ENCODE measurements at places on chromosomes 3 and 15. TPM values are rescaled to one million over a fixed set of nuclear protein-coding genes. Genes with fewer than 3 reads are reported as not detected.

TMCC1 gene
- total RNA-seq: 68.0 TPM

TNNC1 gene
- total RNA-seq: 0.64 TPM

SLC30A4 gene
- 19.1 TPM for total RNA-seq

C3orf85 gene
- not detected for total RNA-seq

UNC45A gene
- total RNA-seq: 39.0 TPM

GOLGA8H gene
- 0.64 TPM for total RNA-seq

UMPS gene
- 35.1 TPM for total RNA-seq

GOLGA8M gene
- 0.82 TPM for total RNA-seq

Measured in cerebellum (tissue), 4 donors.